ENCODE measurements at places on chromosomes 4 and X.
A peak's percentile ranks its signal among the peaks of the same experiment; 100 is the strongest.

- DNase-seq = no peak
Measured at GRCh38 chrX:5236749-5237148, 991.9 kb downstream of the NLGN4X start.

DNA sequence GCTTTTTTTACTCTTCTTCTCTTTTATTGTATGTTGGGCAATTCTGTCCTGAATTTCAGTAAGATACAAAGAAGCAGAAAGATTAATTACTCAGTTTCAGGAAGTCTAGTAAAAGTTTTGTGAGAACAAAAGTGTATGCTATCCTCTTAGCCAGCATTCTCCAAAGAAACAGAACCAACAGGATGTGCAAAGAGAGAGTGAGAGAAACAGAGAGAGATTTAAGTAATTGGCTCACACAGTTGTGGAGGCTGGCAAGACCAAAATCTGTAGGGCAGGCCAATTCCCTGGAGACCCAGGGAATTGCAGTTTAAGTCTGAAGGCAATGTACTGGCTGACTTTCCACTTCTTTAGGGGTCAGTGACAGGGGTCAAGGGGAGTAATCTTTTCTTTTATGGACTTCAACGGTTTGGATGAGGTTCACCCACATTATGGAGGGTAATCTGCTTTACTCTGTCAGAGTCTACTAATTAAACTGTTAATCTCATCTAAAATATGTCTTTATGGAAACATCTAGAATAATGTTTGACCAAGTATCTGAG, 59.2 kb upstream of the SLC39A8 start:
- DNase-seq = no peak

GRCh38 chrX:37905436-37906147, 58.2 kb upstream of the DYNLT3 start:
- DNase-seq = peak; percentile 9

GRCh38 chr4:61195101-61195500, 5.0 kb upstream of the ADGRL3 start:
- no peak for DNase-seq

- DNase-seq = no peak
Measured at GRCh38 chrX:17602245-17602644, 135.0 kb upstream of the SCML1 start.

DNA sequence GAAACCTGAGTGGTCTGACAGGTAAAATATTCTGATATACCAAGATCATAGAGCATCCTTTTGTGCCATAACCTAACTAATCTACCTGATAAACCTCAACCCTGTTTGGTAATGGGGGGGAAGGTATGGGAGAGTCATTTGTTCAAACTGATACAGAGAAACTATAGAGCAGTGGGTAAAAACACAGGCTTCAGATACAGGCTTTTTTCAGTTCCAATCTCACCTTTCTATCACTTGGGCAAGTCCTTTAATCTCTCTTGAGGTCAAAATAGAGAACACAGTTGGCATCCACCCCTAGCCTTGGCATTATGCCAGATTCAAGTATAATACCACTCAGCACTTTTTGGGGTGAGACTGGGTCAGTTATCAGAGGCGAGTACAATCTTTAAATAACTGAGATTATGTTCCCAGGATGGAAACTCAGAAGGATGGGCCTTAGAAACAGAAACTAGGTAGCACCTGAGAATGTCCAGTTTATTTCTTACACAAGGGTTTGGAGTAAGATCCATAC, 880 bp upstream of the ETDC start:
- peak; percentile 30 for DNase-seq

DNA sequence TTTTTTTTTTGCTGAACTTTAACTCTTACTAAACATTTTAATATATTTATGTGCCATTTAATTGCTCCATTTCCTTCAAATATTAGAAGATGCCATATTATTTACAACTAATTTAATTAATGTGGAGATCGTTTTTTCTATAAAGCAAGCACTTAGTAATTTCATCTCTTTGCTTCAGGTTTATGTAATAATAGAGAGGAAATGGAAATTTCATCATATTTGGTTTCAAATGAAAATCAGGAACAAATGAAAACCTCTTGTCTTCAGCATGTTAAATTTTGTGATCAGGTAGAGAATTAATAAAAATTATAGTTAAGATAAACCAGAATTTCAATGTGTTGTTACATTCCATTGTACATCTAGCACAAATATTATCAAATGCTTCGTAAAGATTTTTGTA, 120.1 kb downstream of the SYNPO2 start:
- DNase-seq = no peak

DNA sequence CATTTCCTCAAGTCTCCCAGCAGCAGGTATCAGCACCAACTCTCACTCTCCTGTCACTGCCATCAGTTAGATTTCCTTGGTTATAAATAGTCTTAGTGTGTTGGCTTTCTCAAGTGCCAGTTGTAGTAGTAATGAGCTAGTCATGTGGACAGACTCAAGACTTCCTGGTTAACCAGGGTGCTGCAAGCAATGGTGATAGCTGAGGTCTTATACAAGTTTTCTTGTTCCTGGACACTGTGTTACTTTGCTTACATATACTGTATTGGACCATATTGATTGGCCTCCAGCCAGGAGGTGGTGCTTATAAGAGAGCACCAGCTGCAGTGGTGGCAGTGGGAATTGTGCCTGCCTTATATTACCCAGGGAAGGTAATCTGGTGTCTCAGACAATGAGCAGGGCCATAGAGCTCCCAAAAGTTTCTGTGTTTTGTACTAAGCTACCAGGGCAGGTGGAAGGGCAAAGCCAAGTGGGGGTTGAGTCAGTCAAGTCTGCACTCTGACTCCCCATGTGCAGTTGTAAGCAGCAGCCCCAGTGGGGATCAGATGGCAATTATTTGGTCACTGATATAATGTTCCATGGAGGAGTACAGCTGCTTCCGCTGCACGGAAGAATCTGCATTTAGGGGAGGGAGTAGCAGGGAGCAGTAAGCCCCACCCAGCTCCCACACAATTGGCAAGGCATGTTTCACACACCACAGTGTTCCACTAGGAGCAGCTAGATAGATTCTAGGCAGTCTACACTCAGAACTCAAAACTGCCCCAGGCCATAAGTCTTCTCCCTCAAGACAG, 24.1 kb upstream of the ZDHHC15 start:
- no peak for DNase-seq

All from RPMI8226 (cell line).